ENCODE measurements at places on chromosomes 12 and 14.

DNA sequence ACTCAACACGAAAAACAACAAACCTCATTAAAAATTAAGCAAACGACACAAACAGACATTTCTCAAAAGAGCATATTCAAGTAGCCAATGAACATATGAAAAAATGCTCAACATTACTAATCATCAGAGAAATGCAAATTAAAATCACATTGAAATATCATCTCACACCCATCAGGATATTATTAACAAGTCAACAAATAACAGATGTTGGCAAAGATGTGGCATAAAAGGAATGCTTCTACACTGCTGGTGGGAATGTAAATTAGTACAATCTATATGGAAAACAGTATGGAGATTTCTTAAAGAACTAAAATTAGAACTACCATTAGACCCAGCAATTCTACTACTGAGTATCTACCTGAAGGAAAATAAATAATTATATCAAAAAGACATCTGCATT lies 182.2 kb downstream of the KITLG start:
- DNase-seq: no peak

DNA sequence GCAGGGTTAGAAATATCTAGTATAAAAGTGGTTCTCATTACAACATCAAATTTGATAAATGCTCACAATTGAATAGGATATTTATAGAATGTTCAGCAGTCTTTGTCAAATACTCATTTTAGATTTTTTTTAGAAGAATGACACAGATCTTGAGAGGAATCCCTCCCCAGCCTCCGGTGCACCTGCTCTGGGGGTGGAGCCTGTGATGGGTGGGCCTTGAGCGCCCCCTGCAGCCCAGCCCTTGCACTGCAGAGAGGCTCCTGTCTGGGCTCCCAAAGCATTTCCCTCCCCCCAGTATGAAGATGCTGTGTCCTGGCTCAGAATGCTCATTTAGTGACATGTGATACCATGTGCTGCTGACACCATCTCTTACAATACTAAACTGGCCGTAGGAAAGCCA lies 792.3 kb downstream of the TMEM121 start:
- no peak for DNase-seq

GRCh38 chr12:27207615-27208413 lies 36.3 kb upstream of the STK38L start:
- DNase-seq: peak; percentile 84

DNA sequence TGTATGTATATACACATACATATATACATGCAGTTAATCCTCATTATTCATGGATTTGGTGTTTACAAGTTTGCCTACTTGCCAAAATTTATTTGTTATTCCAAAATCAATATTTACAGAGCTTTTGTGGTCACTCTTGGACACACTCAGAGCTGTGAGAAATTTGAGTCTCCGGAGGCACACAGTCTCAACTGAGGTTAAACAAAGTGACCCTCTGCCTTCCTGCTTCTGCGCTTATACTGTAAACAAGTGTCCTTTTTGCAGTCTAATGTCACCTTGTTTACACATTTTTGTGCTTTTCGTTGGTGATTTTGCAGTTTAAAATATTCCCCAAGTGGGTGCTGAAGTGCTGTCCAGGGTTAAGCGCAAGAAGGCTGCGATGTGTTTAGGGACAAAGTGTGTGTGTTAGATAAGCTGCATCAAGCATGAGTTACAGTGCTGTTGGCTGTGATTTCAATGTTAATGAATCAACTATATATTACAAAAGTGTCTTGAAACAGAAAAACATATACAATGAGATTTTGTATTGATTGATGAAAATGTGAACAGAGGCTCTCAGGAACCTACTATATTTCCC lies 13.1 kb upstream of the LTA4H start:
- no peak for DNase-seq

GRCh38 chr12:128680555-128680954 lies 143.2 kb downstream of the SLC15A4 start:
- no peak for DNase-seq

- DNase-seq: no peak
These were observed 179.1 kb downstream of the KITLG start for GRCh38 chr12:88401155-88401554.

GRCh38 chr14:37171678-37172023 lies 755 bp downstream of the SLC25A21 start:
- no peak for DNase-seq

DNA sequence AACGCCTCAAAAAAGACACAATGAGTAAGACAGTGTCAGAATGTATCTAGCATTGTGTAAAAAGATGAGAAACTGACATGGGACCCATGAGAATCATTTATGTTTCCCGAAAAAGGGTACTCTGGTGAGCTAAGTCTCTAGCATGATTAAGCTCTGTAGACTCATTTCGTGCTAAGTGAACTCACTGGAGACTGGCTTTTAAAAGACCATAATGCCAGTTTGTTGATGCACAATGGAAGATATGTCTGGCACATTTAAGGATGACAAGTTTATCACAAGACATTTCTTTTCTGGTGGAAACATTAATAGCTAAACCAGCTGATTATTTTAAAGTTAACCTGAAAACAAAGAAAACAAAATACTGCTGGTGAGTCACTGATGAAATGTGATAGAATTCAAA lies 233.5 kb downstream of the SLC2A13 start:
- no peak for DNase-seq

DNA sequence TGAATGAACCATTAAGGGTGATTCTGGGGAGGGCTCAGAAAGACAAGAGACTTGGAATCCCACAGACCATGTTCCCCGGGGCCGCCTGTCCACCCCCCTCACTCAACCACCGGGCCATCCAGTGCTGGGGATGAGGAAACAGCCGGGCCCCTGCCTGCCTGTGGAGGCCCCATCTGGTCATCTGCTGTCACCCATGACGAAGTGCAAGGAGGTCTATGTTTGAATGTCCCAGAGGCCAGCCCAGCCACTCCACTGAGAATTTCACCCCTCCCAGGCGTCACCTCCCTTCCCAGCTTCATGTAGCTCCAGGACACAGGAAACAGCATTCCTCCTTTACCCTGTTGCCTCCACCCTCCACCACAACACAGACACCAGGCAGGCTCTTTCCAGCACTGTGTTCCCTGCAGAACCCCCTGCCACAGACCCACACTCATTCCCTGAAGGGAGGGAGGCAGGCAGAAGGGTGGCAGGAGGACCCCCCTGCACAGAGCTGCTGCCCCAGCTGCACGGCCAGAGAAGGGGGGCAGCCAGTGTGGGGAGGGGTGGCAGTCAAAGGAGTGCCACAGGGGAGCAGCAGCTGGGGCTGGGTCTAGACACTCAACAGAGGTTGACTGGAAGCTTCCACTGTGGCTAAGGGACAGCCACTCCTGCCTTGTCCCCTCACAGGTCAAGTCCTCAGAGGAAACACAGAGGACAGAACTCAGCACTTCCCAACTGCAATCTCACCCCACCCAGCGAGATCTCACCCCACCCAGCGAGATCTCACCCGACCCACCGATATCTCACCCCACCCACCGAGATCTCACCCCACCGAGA lies 50.3 kb upstream of the PPP2R5C start:
- no peak for DNase-seq

GRCh38 chr12:102551186-102551585 lies 70.8 kb upstream of the IGF1 start:
- no peak for DNase-seq

- no peak for DNase-seq
These were observed 10.5 kb downstream of the TMEM106C start for GRCh38 chr12:47973870-47974269.

- no peak for DNase-seq
These were observed 324.2 kb downstream of the ZFP36L1 start for GRCh38 chr14:68468437-68469207.

- DNase-seq: no peak
These were observed 188.7 kb downstream of the KITLG start for GRCh38 chr12:88391556-88391955.

All from GM12864 (cell line).